ENCODE measurements at places on chromosomes 2 and 18.
A peak's percentile ranks its signal among the peaks of the same experiment; 100 is the strongest.

DNA sequence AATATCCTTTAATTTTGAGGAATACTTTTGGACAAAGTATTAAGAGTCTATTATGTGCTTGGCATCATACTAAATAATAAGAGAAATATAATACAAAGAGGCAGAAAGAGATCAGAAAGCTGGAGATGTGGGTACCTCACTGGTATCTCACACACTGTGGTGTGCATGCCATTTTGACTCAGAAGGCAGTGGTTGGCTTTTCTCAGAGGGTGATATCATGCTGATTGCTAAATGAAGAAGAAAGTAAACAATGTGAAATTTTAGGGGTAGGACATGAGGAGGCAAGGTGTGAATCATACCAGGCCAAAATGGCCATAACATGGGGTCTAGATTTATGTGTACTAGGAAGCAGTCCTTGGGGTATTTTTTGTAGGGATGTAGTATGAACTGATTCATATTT is 16.6 kb upstream of the SPOPL start:
- DNase-seq = no peak

DNA sequence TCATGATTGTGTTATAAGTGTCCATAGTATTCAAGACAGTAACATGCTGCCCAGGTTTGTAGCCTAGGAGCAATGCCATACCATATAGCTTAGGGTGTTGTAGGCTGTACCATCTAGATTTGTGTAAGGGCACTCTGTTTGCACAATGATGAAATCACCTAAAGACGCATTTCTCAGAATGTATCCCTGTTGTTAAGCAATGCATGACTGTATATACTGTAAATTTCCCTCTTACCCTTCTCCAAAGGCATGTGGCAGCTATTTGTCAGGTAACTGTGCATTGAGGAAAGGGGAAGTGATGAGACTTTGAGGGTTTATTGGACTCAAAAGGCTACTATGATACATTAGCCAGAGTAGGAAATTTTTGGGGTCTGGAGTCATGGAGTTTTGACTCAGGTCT is 180.8 kb downstream of the VAPA start:
- no peak for DNase-seq

GRCh38 chr2:224596289-224596688 is 11.1 kb upstream of the CUL3 start:
- no peak for DNase-seq

DNA sequence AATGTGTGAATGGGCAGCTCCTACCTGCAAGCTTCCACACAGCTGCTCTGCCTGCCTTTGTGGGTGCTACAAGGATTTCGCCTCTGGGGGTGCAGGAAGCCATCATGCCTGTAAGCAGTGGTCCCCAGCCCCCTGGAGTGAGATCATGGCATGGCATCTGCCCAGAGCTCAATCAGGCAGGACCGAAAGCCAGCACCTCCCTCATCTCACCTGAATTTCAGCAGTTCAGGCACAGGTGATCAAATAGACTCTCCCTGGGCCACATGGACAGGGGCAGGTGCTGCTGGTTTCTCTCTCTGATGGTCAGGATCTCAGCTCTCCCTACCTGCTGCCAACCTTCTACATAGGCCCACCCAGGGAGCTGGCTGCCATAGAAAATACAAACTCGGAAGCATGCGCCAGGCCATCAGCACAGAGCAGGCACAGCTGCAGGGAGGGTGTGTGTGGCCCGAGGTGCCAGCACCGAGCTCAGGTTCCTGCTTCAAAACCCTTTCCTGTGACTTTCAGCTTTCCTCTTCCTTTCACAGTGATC is 133.2 kb upstream of the ID2 start:
- no peak for DNase-seq

DNA sequence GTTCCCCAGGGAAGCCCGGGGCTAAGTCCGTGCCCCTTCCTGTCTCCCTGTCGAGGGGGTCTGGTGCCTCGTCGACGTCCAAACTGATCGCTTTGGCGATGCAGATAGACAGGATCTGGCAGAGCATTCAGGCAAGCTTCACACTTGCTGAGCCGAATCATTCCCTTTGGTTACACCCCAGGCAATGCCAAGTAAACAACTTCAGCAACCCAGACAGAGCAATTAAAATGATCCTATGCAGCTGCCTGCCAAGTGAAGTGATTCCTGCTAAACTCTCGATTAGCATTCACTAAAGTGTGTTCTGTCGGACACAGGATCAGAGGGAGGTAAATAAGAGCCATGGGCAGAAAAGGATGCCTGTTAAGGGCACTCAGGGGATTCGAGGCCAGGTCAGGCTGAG is 108.2 kb upstream of the RAB12 start:
- no peak for DNase-seq

GRCh38 chr2:66536997-66537396 is 102.1 kb downstream of the MEIS1 start:
- DNase-seq = no peak

- no peak for DNase-seq
Measured at GRCh38 chr18:73750052-73750451, 397.6 kb downstream of the FBXO15 start.

DNA sequence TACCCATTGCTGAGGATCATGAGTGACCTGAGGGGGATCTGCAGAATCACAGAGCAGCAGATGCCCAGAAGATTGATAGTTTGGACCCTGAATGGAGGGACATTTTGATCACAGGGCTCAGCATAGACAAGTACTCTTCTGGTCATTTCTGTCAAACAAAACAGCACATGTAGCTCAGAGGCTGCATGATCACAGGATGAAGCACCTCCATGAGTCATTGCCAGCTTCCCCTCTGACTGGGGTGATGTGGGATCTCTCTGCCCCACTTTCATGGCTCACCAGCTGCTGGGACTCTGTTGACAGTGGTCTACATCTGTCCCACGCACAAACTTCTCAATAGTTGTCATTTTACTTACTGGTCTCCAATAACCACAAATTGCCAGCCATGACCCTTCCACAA is 264.1 kb downstream of the RPIA start:
- no peak for DNase-seq

DNA sequence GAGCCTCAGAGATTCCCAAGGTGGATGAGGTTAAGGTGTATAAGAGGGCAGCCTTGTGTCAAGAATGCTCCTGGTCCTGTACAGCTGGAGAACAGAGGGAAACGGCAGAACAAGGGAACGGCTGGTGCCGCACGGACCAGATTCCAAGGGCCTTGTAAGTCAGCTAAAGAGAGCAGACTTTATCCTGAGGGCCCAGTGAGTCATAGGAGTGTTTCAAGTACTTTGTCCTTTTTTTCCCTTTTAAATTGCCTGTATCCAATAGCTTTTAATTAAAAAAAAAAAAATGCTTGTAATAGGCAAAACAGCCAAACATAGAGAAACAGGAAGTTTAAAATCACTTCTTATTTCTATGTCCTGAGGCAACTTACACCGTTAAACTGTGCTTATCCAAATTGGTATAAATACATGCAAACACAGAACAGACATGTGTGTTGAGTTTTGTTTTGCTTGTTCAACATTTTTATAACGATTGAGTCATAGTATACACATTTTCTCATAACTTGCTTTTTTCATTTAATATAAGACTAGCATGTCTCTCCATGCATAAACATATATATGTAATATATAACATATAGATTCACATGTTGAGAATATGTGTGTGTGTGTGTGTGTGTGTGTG is 42.1 kb upstream of the EVA1A start:
- DNase-seq = peak; percentile 70
